ENCODE measurements at places on chromosomes 13 and 19.
A peak's percentile ranks its signal among the peaks of the same experiment; 100 is the strongest.

- DNase-seq, result no peak
Measured at GRCh38 chr13:23506071-23506806, 64.0 kb upstream of the TNFRSF19 start.

DNA sequence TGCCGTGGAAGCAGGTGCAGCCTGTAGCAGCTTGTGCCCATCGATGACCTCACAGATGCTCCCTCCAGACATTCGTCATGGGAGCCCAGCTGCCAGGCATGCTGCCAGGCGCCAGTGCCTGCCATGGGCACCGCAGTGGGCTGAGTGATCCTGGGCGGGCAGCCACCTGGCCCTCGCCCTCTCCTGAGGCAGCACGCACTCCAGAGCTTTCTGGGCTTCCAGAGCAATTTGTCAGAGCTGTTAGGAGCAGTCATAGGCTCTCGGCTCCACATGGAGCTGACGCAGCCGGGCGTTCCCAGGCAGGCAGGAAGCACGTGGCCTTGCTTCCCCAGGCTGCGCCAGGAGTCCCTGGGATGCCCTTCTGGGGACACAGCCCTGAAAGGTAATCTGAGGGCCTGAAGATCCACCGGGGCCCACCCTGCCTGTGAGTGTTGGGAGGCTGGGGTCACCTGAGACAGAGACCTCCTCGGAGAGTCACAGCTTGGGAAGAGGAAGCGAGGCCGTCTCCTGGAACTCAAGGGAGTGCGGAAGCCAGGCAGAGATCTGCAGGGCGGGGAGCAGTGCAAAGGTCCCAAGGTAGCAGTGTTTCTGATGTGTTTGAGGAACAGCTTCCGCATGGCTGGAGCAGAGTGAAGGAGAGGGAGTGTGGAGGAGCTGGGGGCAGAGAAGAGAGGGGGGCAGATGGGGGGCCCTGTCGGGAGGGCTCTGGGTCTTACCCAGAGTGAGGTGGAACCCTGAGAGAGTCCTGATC lies 50.6 kb downstream of the DPF1 start:
- no peak for DNase-seq

DNA sequence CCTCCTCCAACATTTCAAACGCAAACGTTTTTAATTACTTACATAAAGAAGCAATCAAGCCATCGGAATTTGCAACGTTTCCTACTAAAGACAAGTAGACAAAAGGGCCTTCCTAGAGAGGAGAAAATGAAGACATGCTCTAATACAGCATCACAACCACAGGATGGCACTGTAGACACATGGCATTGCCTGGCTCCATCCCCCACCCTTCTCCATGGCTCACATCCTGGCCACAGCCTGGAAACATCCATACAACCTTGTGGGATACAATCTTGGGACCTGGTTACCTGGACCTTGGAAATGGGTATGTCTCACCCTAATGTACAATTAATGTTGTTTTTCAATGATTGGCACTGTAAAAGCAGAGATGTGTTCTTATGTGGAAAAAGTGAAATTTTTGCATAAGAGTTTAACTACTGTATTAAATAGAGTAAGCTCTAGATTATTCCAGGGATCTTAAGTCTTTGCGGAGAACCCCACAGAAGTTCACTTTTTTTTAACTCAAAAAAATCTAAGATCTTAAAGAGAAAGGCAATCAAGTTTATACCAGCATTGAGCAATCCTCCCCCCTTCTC lies 21.5 kb downstream of the EBPL start:
- DNase-seq, result peak; percentile 16

DNA sequence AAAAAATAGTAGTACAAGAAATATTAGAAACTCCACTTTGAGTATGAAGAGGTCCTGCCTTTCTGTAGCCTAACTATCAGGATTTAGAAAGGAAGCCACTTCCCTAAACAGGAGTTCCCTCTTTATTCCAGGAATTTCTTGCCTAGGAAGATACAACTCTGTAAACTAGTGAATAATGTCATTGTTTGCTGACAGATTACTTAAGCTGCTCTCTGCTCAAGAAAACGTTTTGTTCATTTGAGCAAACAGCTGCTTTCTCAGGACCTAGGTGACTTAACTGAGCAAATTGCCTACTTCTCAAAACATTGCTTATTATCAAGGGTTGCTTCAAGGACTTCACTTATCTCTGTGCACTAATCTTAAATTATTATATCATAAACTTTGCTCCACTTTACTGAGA lies 1419.4 kb upstream of the SLC10A2 start:
- DNase-seq, result no peak

GRCh38 chr19:8517551-8518442 lies 3.8 kb upstream of the ZNF414 start:
- DNase-seq, result peak; percentile 52

DNA sequence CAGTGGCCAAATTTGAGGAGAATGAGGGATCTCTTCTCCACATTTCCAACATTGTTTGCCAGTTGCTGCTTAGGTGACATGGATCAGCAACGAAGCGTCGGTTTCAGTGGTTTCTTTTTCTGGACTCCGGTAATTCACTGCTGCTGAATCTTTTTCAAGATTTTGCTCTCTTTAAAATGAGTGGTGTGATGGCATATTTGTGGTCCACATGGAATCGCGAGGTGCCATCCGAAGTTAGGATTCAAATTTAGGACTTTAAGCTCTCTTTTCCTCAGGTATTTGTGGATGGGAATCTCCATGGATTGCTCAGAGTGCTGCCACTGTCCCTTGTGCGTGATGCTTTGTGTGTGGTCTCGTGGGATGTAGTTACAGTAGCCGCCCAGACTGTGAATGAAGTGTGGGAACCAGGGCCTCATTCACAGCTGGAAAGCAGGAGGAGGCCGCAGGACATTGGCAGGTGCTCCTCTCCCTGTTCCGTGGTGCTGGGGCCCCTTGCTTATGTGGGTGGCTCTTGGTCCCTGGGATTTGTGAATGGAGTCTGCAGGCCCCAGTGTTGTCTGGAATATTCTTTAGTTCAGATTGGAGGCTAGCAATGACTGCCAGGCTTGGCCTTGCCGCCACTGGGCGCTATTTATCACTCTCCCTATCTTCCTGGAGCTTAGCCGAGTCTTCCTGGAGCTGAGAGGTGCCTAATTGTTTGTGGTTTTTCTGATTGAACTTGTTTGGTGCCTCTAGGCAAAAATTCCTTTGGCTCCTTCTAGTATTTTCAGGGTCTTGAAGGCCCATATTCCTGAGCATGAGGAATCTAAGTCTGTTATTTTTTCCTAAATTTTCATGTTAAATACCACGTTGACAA lies 1.5 kb downstream of the ILF3 start:
- DNase-seq, result no peak

DNA sequence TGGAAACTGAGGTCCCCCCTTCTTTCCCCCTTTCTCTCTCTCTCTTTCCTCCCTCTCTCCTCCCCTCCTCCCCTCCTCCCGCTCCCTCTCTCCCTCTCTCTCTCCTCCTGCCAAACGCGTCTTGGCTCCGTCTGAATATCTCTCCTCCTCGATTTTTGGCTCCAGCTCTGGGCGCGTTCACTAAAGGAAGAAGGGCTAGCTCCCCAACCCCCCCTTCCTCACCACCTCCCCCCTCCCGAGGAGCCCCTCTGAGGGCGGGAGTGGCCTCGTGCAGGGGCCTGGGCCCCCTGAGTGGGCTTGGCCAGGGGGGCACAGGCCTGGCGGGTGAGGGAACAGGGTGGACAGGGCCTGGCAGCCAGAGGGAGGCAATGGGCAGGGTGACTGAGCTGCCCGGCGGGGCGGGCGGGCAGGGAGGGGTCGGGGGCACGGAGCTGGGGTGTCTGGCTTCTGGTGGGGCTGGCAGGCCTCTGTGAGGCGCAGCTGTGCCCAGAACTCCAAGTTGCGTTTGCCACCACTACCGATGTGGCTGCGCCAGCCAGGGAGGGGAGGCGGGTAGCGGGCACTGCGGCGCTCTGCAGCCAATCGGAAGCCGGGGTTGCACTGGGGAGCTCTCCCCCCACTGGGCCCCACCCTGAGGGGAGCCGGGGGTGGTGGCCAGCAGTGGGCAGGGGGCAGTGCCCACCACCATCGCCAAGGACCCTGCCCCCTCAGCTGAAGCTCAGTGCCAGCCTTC lies 7.1 kb downstream of the NFIX start:
- no peak for DNase-seq

GRCh38 chr19:49324801-49325576 lies at the start of gene SLC6A16:
Gene SLC6A16, minus strand, starts transcription at chr19:49325191. Its CDS starts 13,844 bp downstream, at chr19:49311347.
- DNase-seq, result no peak

- DNase-seq, result no peak
Measured at GRCh38 chr13:20775961-20776360, 2.2 kb upstream of the EEF1AKMT1 start.

DNA sequence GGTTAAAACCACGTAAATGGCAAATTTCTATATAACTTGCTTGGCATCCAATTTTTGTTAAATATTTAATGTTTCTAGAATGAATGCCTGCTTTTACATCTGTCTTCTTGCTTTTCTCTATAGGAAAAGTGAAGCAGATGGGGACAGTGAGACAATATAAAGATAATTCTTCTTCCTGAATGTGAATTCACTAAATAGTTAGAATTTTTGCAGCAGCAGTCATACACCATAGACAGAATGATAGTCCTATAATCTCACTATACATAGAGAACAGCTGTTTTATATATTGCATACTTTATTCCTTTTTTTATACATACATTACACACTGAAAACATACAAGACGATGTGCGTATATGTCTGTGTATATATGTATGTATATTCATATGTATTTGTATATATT lies 1127.3 kb downstream of the PCDH9 start:
- no peak for DNase-seq

DNA sequence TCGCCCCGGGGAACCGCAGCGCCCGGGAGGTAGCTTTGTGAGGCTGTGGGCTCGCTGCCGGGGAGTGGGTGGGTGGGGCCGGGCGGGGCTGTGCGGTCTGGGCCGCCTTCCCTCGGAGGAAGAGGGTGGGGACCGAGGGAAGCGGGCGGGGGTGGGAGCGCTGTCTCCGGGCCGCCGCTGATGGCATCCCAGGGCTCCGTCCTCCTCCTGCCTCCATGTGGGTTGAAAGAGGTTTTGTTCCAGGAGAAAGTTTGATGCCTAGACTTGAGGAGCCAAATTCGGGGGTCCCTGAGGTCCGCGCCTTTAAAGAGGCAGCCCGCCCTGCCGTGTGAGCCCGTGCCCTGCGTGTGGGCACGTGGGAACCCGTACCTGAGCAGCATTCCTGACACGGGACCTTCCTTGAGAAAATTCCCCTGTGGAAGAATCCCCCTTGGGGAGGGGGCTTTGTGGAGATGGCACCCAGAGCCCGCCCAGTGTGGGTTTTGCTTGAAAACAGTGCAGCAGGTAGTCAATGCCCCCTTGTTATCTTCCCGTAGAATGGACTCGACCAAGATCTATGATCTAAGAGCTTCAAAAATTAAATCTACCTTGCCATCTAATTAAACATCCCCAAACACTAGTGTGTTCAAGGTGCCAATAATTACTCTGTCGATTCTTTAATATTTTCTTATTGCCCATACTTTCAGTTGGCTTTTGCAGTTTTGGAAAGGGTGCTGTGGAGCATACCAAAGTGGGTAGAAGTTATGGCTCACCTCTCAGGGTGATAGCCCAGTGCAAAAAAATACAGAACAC lies 107.8 kb downstream of the RXFP2 start:
- no peak for DNase-seq

DNA sequence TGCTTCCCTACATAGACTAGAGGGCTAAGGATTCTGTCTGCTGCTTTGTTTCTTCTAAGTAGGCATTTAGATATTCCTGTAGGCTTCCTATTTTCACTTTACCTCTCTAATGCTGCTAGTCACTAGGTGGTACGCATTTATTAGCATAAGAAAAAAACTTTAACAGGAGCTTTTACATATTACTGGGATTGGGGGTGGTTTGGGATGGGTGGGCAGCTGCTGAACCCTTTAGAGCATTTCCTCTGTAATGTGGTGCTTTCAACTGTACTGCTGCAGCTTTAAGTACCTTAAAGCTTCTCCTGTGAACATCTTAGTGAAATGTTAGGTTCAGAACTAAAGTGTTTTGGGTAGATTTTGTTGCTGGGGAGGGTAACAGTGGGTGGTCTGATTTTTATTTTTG lies 92.6 kb downstream of the ZNF486 start:
- no peak for DNase-seq

All from activated CD4-positive, alpha-beta T cell treated with anti-CD3 and anti-CD28 coated beads, Interleukin-2, amount 50 U/mL, for 1 hour (primary cell).